ENCODE measurements at places on chromosomes 13 and 19.
A peak's percentile ranks its signal among the peaks of the same experiment; 100 is the strongest.

DNA sequence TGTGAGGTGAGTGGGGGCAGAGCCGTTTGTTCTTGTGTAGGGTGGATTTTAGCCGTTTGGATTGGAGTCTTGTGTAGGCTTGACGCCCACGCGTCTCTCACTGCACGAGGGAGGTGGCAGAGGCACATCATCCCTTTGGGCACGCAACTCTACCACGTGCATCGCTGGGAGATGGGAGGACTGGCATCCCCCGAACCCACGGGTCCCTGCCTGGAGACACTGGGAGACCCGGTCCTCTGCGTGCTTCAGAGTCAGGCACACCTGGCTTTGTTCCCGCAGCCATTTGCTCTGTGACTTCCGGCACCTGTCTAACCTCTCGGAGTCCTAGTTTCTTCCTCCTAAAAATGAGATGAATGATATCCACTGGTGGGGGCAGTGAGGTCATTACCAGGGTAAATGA is 6.4 kb downstream of the ARHGEF7 start:
- no peak for DNase-seq

GRCh38 chr13:43139211-43139610 is 115.8 kb downstream of the DNAJC15 start:
- DNase-seq = no peak

GRCh38 chr19:5567970-5568407 is 236 bp upstream of the TINCR start:
- DNase-seq = no peak

DNA sequence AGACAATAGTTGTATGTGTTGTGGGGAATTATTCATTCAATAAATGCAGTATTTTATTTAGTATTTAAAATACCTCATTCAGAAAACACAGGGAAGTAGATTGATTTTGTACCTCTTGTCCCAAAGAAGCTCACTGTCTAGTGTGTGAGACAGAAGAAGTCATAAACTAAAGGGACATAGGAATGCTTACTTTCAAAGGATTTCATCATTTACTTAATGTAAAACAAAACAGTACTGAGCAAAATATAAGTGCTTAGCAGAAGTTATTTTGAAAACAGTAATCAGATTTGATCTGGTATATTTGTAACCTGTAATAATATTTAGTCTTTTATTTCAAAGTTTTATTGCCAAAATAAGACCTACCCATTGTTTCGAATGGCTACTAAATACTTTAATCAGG is 117.9 kb downstream of the TDRD3 start:
- no peak for DNase-seq

- peak; percentile 8 for DNase-seq
Observed at GRCh38 chr13:113029487-113030258, 60.7 kb downstream of the MCF2L start.

- no peak for DNase-seq
Observed at GRCh38 chr13:73816702-73817101, 317.5 kb downstream of the KLF12 start.

DNA sequence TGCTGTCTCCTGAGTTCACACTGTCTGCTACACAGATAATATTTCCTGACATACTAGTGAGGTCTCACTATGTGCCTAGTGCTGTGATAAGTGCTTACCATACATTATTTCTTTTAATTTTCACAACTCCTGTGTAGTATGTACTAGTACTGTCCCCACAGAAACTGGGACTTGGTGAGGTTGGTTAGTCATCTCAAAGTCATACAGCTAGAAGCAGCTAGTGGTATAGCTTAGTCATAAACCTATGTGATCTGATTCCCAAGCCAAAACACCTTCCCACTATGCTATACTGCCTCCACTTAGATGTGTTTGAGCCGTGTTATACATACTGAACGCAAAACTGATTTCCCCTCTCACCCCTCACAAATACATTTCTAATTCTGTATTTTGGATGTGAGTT is 10.5 kb downstream of the MTMR6 start:
- DNase-seq = no peak

- DNase-seq = no peak
Observed at GRCh38 chr13:50941146-50941545, 31.6 kb downstream of the RNASEH2B start.

Data from T follicular helper cell (primary cell).